Fibroblast of lung (primary cell): ENCODE measurements at places on chromosomes 5 and 9.

DNA sequence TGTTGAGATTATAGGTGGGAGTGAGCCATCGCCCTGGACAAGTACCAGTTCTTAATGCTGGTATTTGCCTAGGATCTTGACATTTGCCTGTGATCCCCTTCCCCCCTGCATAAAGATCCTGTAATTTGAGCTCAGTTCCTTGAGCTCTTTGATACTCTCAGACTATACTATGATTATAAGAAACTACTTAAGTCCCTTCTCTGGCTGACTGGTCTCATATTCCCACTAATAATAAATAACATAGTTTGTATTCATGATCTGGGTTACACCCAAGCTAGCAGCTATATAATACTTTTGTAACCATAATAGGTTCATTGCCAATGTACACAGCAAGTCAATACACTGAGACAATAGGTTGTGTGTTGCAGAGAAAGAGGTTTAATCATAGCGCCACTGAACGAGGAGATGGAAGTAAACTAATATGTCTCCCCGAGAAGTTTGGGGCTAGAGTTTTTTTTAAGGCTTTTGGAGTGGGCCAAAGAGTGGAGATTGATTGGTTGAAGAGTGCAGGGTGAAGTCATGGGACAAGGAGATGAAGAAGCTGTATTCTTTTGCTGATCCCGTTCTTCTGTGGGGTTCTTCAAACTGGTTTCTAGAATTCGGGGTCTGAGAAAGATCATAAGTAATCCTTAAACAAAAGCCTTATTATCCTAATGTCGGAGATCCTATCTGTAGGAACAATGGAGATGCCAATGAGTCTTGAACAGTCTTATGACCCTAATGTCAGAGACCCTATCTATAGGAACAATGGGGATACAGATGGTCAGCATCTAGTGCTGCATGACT is 20.7 kb upstream of the SHOC1 start:
- peak; percentile 7 for DNase-seq

- no peak for DNase-seq
Observed at GRCh38 chr9:69392826-69393225, 67.8 kb downstream of the ENTREP1 start.

GRCh38 chr9:98449871-98450270 is 194.4 kb upstream of the TBC1D2 start:
- DNase-seq, result no peak

- DNase-seq, result peak; percentile 70
Observed at GRCh38 chr9:27117489-27118135, 8.6 kb downstream of the TEK start.

DNA sequence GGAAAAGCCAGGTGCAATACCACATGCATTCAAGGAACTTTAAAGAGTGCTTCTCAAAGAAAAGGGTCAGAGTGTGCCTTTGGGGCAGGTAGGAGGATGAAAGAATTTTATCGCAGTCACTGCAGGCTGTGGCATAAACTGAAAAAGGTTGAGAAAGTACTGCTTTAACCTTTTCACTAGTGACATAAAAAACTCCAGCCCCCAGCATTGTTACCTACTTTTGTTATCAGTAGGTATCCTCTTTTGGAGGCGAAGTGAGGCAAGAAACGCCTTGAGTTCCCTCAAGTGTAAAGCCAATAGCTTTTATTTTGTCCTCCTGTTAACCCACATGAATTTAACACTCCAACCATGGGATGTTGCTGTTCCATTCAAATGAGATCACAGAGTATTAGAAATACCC is 64.7 kb upstream of the CHD1 start:
- no peak for DNase-seq

DNA sequence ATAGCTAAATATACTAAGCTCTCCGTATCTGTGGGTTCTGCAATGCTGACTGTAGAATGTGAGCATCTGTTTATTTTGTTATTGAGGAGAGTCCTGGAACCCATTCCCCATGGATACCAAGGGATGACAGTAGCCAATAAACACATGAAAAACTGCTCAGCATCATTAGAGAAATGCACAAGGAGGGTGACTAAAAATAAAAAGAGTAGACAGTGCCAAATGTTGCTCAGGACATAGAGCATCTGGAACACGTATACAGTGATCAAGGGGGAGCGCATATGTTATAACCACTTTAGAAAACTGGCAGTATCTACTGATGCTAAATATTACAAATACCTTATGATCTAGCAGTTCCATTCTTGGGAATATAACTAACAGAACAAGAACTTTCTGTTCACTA is 31.0 kb downstream of the MARCHF6 start:
- DNase-seq, result peak; percentile 40

GRCh38 chr9:6549106-6549800 is 96.3 kb downstream of the GLDC start:
- no peak for DNase-seq

- no peak for DNase-seq
Observed at GRCh38 chr5:163330723-163331668, 106.4 kb upstream of the CCNG1 start.

- DNase-seq, result peak; percentile 92
Observed at GRCh38 chr5:68047035-68047434, 168.5 kb upstream of the PIK3R1 start.

DNA sequence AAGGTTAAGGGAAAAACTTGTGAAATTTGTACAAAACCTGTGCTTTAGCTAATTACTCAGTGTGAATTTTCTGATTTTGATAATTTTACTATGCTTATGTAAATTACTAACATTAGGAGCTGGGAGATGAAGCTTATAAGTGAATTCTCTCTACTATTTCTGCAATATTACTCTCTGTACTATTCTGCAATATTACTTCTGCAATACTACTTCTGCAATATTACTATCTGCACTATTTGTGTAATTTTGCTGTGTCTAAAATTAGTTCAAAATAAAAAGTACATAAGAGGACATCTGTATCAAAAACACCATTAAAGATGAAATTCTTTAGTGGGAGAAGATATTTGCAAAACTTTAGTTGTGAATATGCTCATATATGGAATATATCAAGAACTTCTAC is 62.9 kb downstream of the C9 start:
- no peak for DNase-seq

DNA sequence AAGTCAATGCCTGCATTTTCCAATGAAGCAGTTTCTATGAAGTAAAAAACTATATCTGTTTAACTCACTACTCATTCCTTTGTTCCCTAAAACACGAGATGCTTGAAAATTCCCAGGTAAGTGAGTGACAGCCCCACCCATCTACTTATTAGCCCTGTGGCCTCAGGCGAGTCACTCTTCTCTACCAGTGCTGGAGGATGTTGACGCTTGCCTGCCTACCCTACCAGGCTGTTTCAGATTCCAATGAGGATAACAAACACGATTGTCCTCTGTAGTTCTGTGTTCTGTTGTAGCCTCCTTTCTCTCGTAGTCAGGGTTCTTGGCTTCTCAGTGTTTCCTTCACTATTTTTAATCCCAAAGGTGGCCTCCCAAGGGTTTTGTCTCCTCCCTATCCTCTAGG is 388.8 kb downstream of the KDM4C start:
- DNase-seq, result no peak

GRCh38 chr5:13385066-13385465 is 559.4 kb downstream of the DNAH5 start:
- no peak for DNase-seq

GRCh38 chr5:164301708-164302107 is 796.3 kb downstream of the MAT2B start:
- no peak for DNase-seq

- peak; percentile 31 for DNase-seq
Observed at GRCh38 chr9:94675008-94675881, 35.9 kb upstream of the FBP1 start.

DNA sequence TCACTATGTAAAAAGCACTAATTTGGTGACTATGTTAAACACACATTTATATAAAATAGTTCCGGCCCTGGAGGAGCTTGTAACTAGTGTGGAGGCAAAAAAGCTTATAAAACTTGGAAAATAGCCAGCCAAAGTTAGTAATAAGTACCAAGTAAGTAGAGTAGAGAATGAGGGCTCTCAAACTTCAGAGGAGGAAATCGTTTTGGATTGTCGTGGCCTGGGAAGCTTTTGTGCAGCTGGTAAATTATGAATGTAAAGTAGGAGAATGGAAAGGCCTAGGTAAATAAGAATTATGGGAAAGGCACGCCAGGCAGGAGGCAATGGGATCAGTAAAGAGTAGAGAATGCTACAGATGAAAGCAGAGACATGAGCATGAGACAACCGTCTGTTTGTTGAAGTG is 832.7 kb upstream of the ZNF608 start:
- DNase-seq, result no peak

DNA sequence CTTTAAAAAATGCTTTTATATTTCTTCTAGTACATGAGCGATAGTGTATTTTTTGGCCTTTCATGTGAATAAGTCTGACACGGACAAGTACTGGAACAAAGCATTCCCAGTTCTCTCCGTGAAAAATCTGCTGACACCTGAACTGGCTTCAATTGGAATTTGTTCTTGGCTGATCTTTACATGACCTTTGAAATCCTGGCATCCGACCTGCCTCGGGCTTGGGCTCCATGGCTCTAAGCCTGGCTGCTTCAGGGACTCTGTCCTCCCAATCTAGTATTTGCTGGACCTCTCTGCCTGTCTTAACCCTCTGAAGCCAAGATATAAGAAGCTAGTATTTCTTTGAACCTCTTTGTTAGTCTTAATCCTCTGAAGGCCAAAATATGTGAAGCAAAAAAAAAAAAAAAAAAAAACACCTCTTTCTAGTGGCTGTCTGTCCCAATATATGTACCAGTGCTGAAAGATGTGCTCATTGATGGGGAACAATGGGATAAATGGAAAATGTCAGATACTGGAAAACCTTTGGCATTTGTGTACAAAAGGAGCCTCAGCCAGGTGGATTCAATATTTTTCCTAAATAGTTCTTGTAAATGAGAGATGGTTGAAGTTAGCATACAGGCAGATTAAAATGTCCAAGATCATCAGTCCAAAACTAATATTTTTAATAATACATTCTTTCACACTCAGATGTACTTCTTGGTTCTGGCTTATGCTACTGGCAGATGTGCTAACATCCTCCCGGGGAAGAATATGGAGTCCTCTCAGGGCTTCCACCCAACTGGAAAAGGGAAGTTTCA is 470.6 kb downstream of the TUSC1 start:
- no peak for DNase-seq

GRCh38 chr9:120929229-120929791 is 2.7 kb upstream of the TRAF1 start:
- DNase-seq, result no peak

- no peak for DNase-seq
Observed at GRCh38 chr5:172491481-172491880, 37.2 kb upstream of the SH3PXD2B start.

DNA sequence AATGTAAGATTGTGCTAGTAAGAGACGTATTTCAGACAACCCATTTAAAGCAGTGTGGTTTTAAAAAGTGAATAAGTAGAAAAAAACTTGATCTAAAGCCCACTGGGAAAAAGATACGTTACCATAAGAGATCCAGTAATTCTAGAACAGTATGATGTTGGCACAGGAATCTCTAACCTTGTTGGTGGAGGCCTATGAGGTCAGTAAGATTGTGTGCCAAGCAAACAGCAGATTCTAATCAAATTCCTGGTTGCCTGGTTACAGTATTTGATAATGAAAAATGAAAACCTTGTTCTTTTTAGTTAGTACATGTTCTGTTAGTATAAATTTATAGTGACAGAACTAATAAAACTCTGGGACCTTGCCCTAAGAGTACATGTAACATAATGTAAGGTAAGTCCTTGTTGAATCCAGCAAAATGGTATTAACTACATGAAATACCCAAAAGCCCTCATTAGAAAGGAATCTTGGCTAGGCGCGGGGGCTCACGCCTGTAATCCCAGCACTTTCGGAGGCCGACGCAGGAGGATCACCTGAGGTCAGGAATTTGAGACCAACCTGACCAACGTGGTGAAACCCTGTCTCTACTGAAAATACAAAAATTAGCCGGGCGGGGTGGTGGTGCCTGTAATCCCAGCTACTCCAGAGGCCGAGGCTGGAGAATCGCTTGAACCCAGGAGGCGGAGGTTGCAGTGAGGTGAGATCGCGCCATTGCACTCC is 33.2 kb upstream of the DMXL1 start:
- peak; percentile 67 for DNase-seq

- no peak for DNase-seq
Observed at GRCh38 chr5:169656125-169656901, 19.2 kb downstream of the DOCK2 start.

- DNase-seq, result no peak
Observed at GRCh38 chr5:79754865-79755555, 65.4 kb downstream of the CMYA5 start.

- DNase-seq, result peak; percentile 74
Observed at GRCh38 chr5:148733601-148734438, 79.5 kb upstream of the HTR4 start.

DNA sequence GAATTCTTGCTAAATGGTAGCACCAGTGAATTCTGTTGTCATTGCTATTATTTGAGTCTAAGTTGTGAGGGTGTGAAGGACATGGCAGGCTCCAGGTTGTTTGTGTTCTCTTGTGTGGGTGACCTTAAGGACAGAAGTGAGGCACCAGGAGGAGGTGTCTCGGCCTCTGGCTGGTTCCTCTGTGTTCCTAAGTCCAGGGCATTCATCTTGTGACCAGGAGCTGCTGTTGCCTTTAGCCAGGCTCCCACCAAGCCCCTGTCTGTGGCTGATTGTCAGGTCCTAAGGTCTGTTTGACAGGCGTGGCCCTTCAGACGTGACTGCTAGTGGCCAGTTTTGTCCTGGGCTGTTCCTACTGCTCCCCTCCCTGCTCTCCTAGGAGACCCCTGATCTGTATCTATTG is 89.4 kb downstream of the ANGPTL2 start:
- DNase-seq, result no peak

- DNase-seq, result peak; percentile 17
Observed at GRCh38 chr9:132663117-132663516, 6.7 kb downstream of the DDX31 start.

GRCh38 chr5:36146390-36146789 is 5.3 kb downstream of the LMBRD2 start:
- DNase-seq, result no peak

- no peak for DNase-seq
Observed at GRCh38 chr9:131656356-131657036, 83.4 kb downstream of the RAPGEF1 start.

DNA sequence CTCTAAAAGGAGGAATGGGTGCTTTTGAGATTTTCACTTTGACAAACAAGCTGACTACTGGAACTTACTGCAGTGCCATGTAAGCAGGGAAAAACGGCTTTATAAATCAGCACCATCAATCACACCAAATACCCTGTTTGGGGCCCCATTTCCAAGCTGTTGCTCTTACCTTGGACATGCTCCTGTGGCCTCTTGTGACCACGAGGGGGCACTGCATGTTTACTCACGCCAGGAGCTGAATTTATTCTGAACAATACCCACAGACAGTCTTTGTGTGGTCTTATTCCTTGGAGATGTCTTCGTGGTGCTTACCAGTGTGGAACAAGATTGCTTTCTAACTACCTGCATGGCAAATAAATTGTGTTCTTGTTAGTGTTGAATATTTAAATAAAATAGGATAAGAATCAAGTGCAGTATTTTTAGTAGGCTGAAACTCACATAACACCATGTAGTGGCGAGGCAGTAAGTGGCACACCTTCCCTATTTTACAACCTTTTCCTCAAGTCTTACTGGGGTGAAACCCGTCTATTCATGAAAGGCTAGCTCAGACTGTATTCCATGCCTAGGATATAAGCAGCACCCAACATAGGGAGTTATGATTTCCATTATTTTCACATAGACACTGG is 155.5 kb upstream of the NMUR2 start:
- peak; percentile 65 for DNase-seq
